ENCODE measurements at places on chromosomes 2 and 18. TPM values are rescaled to one million over a fixed set of nuclear protein-coding genes. Genes with fewer than 3 reads are reported as not detected.

GRCh38 chr2:215727507-215728503 lies 285.5 kb downstream of the MREG start:
- DNase-seq, result no peak

- no peak for DNase-seq
These were observed 347.0 kb upstream of the ID2 start for GRCh38 chr2:8334866-8335325.

- DNase-seq, result peak; percentile 66
These were observed 62.1 kb downstream of the SETBP1 start for GRCh38 chr18:44742718-44743311.

DNA sequence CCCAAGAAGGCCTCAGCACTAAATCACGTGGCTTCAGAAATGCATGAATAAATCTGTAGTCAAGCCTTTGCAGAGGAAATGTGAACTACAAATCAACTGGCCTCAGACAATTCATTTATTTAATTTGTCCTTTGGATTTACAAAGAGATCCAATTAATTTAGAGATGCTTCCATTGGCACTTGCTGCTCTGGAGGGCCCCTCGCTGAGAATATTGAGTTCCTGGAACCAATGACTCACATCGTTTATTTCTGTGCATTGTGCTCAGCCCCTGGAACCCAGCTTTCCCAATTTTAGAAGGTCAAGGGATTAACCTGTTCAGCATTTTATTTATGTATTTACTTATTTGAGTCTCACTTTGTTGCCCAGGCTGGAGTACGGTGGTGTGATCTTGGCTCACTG lies 47.2 kb upstream of the MGAT4A start:
- DNase-seq, result no peak

GRCh38 chr2:236753606-236754270 lies 184.1 kb downstream of the ACKR3 start:
- no peak for DNase-seq

GRCh38 chr18:4351005-4351404 lies 104.1 kb downstream of the DLGAP1 start:
- no peak for DNase-seq

- DNase-seq, result no peak
These were observed 251.9 kb downstream of the EIPR1 start for GRCh38 chr2:3125761-3126130.

DNA sequence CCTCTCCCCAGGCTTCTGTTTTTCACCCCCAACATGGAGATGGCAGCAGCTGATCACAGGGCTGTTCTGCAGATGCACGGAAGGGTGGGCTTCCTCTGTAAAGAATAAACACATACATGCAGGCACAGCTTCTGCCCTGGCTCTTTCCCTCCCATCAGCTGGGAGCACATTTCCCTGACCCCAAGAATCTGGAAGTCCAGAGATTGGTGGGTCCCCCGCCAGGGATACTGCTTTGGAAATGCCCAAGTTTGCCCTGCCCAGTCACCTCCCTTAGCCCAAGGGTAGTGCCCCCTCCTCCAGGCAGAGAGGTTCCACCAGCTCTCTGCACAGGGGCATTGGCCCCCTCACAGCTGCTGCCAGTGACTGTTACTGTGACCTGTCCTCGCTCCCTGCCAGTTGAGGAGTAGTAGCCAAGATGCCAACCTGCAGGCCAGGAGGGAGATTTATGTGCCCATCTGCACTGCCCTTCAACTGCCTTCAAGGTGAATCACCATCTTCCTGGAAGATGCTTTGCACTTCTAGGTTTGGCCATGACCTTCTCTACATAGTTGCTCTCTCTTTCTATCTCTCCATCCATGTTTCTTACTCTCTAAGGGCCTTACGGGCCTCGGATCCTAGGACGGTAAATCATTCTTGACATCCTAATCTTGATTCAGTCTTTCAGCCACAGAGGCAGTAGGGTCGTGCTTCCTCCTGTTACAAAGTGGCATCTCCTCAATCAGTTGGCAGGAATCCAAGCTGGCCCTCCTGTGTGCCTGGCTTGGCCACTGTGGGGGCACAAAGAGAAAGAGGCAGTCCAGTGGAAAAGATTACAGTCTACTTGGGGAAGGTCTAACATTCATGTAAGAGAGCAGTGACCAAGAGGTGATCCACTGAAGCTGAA lies 121.8 kb downstream of the CTIF start:
- DNase-seq, result peak; percentile 65

- no peak for DNase-seq
These were observed 8.8 kb upstream of the SIX2 start for GRCh38 chr2:45018023-45018422.

DNA sequence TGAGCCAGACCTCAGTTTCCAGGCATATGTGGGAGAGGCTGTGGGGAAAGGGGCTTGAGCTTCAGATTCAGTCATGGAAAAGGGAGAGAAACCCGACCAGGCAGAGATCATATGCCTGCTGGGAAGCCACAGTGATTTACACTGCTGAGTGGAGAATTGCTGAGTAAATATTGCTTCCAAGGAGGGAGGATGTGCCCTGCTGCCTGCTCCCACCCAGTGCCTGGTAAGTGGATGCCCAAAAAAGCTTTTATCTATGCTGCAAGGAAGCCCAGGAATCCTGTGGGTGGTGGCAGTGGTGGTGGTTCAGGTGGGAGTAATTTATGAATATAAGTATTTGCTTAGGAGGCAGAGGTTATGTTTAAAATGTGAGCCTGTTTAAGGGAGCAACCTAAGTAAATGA lies 39.5 kb downstream of the INO80C start:
- DNase-seq, result no peak

DNA sequence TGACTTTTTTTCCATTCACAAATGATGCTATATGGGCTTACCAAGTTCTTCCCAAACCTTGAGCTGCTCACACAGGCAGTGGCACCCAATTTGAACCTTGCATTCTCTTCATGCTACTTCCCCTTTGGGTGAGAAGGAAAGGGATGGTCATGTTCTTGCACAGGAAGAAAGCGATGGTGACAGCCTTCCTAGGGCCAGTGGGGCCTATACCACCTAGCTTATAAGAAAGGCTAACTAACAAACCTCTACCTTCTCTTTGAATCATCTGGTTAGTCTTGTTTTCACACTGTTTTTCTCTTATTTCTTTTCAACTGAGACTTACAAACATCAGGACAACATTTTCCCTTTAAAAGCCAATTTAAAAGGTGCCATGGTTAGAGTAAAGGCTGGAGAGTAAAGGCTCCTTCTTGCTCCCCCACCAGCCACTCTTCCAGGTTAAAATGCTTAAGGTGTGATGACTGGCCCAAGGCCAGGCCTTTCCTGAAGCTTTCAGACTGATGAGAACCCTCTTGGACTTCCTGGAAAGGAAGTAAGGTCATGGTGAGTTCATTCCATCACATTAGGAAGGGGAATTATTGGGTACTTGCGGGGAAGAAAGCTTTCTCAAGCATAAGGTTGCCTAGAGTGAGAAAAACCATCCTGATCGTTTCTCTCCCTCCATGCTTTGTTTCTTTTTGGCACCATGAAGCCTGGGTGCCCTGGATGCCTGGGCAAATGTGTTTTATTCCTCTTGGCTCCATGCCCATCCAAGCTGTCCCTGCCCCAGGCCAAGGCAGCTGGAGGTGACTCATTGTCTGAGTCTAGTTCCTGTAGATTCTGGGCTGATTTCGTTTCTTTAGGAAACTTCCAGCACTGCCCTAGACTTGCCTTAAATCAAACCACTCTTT lies 41.4 kb upstream of the ITGB6 start:
- peak; percentile 45 for DNase-seq

DNA sequence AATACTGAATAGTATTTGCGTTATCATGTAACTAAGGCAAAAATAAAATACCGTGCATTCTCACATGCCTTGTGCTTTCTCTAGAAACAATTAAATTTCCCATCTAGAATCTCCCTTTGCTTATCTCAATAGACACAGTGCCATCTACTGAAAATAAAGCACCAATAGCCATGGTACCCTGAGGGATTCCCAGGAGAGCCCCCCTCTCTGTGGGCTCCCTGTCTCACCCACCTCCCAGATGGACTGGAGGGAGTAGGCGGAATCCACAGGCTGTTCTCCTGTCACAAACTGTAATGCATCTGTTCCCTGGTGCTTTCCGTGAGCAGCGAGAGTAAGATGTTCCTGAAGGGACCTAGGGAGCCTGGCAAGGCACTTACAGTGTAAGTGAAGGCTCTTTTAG lies 112.4 kb upstream of the UPP2 start:
- DNase-seq, result peak; percentile 43

GRCh38 chr18:9260388-9261380 lies 73.9 kb upstream of the TWSG1 start:
- no peak for DNase-seq

- peak; percentile 48 for DNase-seq
These were observed 286.8 kb upstream of the PXDN start for GRCh38 chr2:2031101-2031500.

DNA sequence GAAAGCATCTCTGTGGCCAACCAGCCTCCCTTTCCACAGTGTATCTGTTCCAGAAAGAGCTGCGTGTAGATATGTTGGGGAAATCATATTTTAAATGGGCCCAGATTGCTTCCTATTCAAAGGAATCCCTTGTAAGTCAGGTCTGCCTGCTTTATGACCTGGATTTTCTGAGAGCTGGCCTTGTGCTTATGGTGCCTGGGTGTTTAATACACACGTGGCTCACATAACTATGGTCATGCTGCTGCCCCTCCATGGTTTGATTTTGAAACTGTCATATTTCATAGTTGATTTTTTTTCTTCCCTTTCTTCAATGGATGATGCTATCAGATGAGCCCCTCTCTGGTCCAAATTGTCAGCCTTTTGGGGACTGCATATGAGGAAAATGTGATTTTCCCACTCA lies 111.5 kb upstream of the CNGA3 start:
- DNase-seq, result peak; percentile 22

DNA sequence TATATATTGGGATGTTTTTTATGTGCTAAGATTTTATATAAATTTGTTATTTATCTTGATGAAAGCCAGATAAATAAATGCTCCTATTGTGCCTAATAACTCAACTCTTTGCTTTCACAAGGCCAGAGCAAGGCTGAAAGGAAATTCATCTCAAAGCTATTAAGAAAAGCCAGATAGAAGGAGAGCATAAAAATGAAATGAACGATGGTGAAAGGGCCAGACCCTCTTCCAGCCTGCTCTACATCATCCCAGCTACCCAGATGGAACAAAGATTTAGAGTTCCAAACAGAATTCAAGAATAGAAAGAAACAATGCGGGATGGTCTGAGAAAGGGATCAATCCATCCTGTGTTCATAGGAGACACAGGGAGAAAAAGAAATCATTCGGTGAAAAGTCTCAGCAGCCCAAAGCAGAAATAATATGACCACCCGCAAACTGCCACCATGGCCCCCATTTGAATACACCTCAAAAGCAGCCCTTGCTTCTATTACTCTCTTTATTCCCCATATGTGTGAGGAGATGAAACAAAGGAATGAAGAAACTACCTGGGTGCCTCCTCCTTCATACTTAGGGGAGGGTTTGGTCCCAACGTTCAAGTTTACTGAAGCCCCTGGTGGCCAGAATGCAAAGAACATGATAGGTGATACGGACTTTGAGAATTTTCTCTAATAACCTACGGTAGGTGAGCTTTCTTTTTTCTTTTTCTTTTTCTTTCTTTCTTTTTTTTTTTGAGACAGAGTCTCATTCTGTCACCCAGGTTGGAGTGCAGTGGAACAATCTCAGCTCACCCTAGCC lies 110.1 kb upstream of the FBXO11 start:
- DNase-seq, result peak; percentile 3

Gene DYNAP
- not detected for polyA plus RNA-seq

Gene SLC5A7
- 0.12 TPM for polyA plus RNA-seq

Gene TCF4
- 39.1 TPM for polyA plus RNA-seq

Gene GRB14
- polyA plus RNA-seq, result 6.4 TPM

Gene QPCT
- polyA plus RNA-seq, result 0.06 TPM

Gene TUBB8B
- polyA plus RNA-seq, result not detected
